ENCODE measurements at places on chromosomes 6 and 20.

DNA sequence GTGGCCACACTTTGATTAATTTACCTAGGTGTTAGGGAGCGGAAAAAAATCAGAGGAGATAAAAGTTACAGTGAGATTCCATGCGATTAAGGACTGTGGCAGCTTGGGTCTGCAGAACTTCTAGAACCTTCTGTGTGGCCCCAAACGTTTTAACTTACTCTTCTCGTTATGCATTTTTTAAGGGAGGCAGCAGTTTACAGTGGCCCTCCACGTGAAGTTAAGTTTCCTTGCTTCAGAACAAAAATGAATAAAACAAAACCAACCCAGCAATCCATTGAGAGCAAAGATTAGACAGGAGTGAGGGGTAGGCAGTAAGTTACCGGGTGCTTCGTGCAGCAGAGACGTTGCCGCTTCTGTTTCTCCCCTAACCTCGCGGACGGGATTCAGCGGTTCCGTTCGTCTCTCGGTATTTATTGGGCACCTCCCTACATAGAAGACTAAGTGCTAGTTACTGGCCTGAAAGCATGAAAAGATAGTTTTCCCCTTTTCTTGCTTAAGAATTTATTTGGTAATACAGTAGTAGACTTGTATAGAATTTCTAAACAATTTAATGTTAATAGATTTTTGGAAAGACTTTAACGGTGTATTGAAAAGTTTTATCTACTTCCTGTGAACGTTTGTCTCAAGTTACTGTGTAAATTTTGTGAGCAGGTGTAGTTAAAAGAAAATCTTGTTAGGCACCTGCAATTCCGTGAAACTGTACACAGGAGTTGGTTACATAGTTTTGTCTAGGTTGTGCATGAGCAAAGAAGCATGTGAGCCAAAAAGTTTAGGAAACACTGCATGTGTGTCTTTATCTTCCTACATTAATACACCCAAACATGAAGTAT lies 1.1 kb downstream of the BAG2 start:
- no peak for DNase-seq

- DNase-seq: no peak
Measured at GRCh38 chr20:582204-582603, 27.9 kb downstream of the TCF15 start.

- DNase-seq: no peak
Measured at GRCh38 chr6:20412682-20413073, 11.0 kb downstream of the E2F3 start.

GRCh38 chr6:143581835-143582480 lies 70.4 kb upstream of the FUCA2 start:
- no peak for DNase-seq

- DNase-seq: no peak
Measured at GRCh38 chr6:9977411-9977810, 437.5 kb downstream of the TFAP2A start.

GRCh38 chr20:26208296-26209091 lies 511.8 kb upstream of the ZNF337 start:
- DNase-seq: peak; percentile 51

- no peak for DNase-seq
Measured at GRCh38 chr20:16662467-16662866, 67.4 kb upstream of the SNRPB2 start.

DNA sequence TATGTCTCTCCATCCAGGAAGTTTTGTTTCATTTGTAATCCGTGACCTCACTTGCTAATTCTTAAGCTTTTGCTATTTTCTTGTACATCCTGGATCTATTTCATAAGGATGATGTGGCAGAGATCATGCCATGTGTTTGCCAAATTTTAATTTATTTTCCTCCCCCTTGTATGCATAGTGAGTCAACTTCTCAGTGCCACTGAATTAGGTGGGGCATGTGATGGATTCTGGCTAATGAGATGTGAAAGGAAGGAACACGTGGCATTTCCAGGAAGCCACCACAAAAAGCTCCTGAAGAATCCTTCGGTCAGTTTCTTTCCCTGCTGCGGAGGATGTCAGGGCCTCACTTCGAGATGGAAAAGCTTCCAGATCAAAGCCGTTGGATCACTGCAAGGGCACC lies 86.2 kb upstream of the PRL start:
- DNase-seq: no peak

DNA sequence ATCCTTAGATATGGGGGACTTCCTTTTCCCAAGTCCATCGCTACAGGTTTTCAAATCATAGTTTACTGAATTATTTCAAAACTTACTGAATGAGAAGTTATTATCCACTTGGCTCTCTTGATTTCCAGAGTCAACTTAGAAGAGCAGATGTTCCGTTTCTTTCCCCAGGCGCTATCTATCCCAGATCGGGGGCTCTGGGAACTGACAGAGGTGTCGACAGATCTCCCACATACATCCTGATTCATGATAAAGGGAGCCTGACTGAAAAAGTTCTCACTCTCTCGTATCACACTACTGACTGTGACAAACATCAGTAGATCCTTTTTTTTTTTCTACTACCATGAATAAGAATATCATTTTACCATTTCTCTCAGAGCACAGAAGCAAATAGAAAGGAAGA lies 654.8 kb downstream of the RNF144B start:
- no peak for DNase-seq

- no peak for DNase-seq
Measured at GRCh38 chr6:48397887-48398286, 286.9 kb upstream of the PTCHD4 start.

- DNase-seq: no peak
Measured at GRCh38 chr6:162343936-162344645, 383.5 kb downstream of the PRKN start.

DNA sequence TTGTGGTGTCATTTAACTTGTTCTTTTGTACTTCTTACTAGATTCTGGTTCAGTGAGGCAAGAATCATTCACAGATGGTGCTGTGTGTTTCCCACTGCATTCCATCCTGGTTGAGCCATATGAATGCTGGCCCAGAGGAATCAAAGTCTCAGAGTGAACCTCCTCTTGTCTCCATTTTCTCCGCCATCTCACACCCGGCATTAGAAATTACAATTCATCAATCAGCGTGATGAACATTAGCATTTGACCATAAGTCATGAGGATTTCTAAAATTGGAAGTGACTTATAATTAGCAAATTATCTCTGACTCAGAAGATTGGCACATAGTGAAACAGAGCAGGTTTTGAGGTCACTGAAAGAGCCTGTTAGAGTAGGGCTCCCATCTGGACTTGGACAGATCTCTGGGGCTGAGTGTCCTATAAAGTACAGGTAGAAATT lies 25.2 kb downstream of the TNFAIP3 start:
- DNase-seq: no peak

DNA sequence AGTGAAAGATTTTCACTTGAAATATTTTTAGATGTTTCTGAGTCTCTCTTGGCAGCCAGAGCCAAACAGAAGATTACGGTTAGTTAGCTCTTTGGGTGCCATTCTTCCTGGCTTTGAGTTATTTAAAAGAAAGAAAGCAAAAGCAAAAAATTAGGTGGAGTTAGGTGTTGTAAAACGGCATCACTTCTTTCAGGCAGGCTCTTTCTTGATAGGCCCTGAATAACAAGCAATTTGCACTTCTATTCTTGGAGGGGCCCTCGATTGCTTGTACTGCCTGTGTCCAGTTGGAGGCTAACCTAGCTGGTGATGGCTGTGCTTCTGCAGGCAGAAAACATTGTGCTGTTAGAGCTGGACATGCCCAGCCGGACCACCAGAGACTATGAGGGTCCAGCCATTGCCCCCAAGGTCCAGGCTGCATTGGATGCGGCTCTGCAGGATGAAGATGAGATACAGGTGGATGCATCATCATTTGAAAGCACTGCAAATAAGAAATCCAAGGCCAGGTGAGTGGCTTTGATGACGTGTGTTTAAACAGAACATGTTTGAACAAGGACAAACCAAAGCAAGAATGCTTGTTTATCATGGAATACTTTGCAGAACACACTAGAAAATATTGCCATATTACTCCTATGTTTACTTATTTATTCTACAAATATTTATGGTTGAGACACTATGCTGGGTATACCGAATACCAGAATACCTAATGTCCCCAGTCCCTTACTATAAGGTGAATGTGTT lies 28.1 kb upstream of the ASXL1 start:
- no peak for DNase-seq
